Endodermal cell (in vitro differentiated cells): ENCODE measurements at places on chromosomes 16 and 17.

DNA sequence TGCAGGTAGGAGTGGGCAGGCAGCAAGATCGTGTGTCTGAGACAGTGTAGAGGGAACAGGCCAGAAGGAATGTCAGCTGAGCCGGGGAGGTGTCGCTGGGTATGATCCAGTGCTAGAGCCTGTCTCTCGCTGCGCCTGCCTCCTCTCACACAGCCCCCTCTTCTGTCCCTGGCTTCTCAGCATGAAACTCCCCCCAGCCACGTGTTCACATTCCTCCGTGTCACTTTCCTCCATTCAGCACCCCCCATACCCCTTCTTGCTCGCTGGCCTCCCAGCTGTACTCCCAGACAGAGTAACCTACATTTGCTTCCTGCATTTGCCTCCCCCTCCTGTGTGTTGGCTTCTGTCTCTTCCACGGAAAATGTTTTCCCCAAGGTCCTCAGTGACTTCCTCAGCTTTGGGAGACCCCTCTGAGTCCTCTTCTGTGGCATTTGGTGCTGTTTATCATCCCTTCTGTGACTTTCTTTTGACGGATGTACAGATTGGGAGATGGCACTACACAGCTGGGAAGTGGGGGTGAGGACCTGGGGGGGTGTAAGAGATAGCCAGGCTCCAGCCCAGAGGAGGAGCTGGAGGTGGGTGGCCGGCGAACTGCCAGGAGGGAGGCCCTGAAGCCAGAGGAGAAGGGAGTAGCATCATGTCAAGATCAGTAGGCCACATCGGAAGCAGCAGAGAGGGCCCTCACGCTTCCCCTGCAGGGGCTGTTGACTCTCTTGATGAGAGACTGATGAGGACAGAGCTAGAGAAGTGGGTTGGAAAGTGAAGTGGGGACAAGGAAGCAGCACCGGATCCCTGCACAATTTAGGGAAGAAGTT is 19.2 kb downstream of the SGF29 start:
- peak; percentile 60 for DNase-seq

- no peak for DNase-seq
Measured at GRCh38 chr16:52050418-52050817, 496.5 kb downstream of the TOX3 start.

DNA sequence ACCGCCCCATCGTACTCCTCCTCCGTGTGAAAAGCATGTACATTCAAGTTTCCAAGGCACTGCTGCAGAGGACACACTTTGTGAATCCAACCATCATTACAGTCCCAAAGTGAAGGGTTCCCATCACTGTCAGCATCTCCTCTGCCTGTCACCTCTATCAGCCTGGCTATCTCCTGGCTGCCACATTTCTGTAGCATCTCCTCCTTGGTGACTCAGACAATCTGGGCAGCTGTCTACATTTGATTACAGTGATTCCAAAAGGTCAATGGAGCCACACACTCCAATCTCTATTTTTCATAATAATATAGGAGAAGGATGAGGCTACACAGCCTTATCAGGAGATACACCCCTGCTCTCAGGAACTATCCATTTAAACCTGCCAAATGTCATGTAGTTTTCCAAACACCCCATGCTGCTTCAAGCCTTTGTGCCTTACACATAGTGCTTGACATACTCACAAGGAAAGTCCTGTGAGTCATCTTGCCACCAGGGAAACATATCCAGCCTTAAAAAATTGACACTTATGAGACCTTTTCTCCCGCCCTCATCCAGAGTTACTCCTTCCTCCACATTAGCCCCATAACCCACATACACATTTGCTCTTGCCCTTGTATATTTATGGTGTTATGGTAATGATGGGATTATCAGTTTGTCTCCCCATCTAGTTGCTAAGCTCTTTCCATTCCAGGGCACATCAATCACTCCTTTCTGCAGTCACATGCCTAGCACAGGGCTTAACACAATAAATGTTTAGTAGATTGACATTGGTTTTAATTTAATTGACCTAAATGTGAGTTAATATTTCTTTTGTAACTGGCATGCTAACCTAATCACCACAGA is 250.1 kb upstream of the CDH5 start:
- DNase-seq: no peak

DNA sequence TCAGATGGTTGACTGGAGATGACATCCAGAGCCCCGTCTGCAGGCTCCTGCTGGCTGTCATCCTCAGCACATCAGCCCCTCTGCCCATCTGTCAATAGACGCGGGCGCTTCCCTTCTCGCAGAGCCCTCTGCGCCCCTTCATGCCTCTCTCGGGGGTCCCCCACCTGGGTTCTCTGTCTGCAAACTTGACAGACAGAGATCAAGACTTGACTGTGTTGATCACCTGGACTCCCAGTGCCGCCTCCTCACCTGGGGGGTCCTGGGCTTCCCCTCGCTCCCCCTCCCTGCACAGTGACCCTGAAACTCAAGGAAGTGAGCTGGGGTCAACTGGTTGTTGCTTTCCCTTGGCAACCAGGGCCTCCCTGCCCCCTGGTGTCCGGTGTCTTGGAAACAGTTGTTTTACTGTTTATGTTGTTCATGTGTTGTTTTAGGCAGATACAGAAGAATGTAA is 31.9 kb downstream of the RNF213 start:
- no peak for DNase-seq

DNA sequence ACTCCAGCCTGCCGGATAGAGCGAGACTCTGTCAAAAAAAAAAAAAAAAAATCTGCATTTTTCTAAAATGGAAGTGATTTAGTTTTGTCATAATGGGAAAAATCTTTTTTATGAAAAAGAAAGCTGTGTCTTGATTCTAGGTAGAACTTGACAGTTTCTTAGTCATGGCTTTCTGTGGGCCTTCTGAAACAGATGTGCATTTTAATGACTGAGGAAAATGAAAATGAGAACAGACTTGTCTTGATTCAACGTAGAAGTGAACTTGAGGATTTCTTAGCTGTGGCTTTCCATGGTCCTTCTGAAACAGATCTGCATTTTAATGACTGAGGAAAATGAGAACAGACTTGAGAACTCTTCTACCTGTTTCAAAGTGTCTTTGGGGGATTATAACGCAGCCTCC is 171.7 kb downstream of the VPS53 start:
- no peak for DNase-seq

DNA sequence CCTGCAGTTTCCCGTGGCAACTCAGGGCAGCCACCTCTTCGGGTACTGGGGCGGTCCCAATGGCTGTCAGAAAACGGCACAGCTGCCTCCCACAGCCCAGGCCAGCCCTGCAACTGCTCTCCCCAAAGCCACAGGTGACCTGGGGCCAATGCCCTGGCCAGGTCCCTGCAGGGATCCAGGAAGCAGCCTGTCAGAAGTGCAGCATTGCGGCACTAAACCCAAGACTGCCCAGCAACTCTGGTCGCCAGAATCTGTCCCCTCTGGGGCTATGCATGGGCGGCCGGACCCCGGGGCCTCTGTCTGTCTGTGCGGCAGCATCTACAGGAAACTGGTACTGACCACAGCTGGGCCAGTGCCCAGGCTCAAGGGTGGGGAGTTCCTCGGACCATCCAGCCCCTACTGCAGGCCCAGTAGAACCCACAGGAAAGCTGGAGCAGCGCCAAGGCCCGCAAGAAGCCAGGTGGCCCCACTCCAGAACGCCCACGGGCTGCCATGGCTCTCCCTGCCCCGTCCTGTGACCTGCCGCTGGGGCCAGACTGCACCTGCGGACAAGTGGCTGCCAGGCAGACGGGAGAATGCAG is 5.5 kb downstream of the CYBC1 start:
- no peak for DNase-seq
